Activated T-helper 9 cell treated with anti-CD3 and anti-CD28 coated beads, Interleukin-2, amount 50 U/mL, for 16 hours (primary cell): ENCODE measurements at places on chromosomes 16 and 17.

DNA sequence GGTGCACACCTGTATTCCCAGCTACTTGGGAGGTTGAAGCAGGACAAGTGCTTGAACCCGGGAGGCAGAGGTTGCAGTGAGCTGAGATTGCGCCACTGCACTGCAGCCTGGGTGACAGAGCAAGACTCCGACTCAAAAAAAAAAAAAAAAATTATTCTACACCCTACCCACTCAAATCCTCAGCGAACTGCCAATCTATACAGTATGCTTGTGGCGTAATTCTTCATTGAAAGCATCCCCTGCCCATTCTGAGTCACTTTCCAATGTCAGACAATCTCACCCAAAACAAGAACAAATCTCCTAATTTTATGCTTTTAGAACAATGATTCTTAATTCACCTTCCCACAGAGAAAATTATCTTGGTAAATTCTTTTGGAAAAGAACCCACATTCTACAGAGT is 12.0 kb downstream of the AMFR start:
- no peak for DNase-seq

- DNase-seq: no peak
These were observed 4.1 kb downstream of the PECAM1 start for GRCh38 chr17:64386412-64387144.

GRCh38 chr16:46857368-46857945 is 26.5 kb upstream of the C16orf87 start:
- no peak for DNase-seq

- peak; percentile 23 for DNase-seq
These were observed 5.7 kb downstream of the ENO3 start for GRCh38 chr17:4956493-4957061.

DNA sequence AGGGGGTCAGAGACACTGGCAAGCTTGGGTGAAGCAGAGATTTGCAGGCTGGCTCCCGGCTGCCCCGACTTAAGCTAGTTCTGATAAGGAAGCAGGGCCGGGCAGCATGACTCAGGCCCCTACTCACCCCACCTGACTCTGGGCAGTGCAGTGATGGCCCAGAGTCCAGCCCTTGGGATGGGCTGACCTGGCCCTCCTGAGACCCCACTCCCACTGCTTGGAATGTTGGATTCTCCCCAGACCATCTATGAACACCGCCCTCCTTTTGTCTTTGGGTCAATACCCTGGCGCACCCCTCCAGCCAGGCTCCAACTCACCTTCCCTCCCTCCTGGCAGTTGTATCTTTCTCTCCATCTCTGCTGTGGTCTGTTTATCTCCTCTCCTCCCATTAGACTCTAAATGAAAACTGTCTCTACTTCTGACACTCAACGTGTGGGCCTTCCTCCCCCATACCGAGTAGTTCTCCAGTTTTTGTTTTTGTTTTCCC is 21.0 kb downstream of the LGALS3BP start:
- DNase-seq: no peak

DNA sequence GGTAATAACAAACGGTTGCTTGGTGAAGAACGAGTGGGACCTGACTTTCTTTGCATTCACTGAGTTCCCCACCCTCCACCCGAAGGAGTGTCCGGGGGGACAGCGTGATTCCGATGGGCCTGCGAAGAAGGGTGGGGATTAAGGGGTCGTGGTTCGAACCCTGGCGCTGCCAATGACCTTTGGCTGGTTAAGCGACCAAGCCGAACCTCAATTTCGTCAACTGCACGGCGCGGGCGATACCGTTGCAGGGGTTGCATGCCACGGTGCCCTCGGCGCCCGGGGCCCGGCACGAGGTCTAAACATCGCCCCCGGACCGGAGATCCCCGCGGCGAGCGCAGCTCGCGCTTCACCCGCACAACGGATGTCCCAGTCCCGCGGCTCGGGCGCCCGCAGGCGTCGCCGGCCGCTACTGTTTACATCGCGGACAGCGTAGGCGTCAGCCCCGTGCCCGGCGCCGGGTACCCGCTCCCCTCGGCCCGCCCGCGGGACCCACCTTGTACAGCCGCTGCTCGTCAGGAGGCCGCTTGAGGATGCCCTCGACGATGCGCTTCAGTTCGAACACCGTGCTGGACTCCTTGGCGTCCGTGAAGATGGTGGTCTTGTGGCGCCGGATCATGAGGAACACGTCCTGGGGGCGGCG is 460 bp downstream of the ELOB start:
- no peak for DNase-seq

DNA sequence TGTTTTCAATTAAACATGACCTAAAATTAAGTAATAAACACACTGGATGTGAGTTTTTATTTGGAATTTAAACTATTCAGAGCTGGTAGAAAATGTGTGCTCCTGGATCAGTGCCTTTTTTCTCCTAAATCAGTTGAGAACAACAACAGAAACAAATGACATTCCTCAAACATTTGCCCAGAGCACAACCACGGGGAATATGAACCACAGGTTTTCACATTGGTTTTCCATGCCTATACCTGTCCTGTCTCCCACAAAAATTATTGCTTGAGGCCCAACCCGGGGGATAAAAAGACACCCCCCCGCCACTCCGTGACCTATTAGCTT is 6.8 kb downstream of the HSBP1 start:
- DNase-seq: no peak

DNA sequence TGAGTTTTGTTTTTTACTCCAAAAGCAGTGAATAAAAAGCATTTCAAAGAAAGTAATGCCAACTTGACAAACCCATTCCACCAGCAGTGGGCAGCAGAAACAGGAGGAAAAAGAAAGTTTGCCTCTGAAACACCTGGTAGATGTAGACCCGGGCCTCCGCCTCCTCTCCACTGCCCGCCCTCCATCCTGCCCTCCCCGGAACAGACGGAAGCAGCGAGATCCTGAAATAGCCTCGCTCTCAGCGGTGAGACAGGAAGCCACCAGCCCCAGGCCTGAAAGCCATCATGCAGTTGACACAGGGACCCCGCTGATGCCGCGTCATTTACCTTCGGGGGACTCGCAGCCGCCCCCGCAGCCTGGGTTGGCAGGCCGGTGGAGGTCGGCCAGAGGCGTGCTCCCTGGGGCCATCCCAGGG is 67.8 kb downstream of the C16orf78 start:
- DNase-seq: peak; percentile 15

DNA sequence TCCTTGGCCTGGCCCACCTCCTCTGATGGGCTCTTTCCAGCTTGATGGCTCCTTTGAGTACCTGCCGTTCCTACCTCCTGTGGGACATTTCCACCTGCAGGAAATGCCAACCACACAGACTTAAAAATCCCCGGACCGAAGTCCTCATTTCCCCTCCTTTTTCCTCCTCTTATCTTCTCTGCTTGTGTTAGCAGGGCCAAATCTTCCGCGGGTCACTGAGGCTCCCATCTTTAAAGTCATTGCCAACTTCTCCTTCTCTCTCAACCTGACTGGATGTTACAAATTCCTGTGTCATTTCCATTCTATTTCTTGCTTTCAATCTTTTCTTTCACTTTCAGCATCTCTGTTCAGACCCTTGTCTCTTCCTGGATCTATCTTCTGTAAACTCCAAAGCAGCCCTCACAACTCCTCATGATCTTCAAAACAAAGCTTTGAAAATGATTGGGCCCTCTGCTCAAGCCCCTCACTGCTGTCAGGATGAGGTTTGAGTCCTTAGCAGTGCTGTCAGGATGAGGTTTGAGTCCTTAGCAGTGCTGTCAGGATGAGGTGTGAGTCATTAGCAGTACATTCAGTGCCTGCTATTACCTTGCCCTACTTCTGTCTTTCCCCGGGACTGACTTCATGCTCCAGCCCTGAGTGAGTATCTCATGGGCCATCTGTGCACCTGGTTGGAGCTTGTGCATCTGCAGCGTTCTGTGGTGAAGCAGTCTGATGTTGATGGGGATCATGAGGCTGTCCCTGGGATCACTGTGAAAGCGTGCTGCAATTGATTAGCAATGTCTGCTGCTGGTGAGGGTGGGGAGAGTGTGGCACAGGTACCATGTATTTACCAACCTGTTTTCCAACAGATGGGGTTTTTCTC is 100.1 kb downstream of the IRF8 start:
- no peak for DNase-seq
